Stimulated activated CD8-positive, alpha-beta memory T cell treated with anti-CD3 and anti-CD28 coated beads, Interleukin-12 subunit alpha, Interleukin-12 subunit beta, amount 100 ng/mL, for 4 hours (primary cell): ENCODE measurements at places on chromosomes 12 and 14.

GRCh38 chr14:104792945-104793702 is 2.4 kb downstream of the AKT1 start:
- DNase-seq: no peak

DNA sequence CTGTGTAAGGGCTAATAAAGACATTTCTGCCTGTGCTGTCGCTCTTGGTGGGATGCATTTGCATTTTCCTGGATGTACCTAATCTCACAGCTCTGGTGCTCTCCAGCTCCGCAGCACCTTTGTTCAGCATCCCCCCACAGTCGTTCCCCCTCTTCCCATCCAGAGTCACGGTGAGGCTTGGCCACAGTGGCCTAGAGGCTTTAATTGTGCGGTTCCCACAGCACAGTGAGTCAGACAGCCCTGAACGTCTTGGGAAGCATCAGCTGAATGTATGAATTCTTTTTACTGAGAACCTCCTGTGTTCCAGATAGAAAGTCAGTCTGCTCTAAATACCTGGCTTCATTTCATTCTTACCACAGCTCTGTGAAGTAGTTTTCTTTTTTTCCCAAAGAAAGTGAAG is 28.7 kb downstream of the MLXIP start:
- DNase-seq: no peak

- DNase-seq: no peak
Observed at GRCh38 chr14:67798731-67799130, 17.7 kb downstream of the ZFYVE26 start.

DNA sequence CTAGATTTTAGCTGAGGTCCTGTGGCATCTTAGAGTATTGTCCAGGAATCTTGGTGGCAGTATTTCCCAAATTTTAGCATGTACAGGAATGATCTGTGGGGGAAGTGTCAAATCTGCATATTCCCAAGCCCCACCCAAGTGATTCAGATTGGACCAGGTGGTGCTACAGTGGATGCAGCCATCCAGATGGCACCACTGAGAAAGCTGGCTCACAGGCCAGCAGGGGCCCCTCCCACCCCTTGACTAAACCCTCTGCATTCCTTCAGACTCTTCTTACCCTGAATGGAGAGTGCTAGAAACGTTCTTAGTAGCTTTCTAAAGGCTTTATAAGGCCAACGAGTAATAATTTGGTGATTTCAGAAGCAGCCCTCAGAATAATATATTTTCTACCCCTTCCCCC is 255.2 kb downstream of the NRXN3 start:
- DNase-seq: no peak

GRCh38 chr12:82996168-82996812 is 309.6 kb downstream of the TMTC2 start:
- no peak for DNase-seq

- DNase-seq: no peak
Observed at GRCh38 chr14:89827265-89827664, 127.3 kb downstream of the EFCAB11 start.

- DNase-seq: no peak
Observed at GRCh38 chr14:24699052-24699451, 65.1 kb upstream of the GZMB start.

GRCh38 chr14:103520657-103521437 is 1.8 kb downstream of the CKB start:
- peak; percentile 59 for DNase-seq

DNA sequence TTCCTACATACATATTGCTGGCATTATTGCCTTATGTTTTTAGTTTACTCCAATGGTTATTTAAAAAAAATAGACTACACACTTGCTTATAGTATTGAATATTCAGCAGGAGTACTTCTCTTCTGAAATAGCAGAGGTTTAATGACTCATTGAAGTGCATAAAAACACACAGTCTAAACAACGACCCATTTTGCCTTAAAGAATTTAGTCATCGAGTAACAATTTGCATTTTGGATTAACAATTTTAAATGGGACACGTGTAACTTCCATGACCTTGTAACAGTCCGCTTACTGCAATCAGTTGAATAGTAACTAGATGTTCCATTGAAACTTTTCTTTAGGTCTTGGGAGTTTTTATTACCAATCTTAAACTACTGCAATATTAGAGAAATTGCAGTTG is 9.0 kb downstream of the TRHDE start:
- no peak for DNase-seq

GRCh38 chr12:64452559-64453329 is 824 bp downstream of the TBK1 start:
- DNase-seq: no peak

DNA sequence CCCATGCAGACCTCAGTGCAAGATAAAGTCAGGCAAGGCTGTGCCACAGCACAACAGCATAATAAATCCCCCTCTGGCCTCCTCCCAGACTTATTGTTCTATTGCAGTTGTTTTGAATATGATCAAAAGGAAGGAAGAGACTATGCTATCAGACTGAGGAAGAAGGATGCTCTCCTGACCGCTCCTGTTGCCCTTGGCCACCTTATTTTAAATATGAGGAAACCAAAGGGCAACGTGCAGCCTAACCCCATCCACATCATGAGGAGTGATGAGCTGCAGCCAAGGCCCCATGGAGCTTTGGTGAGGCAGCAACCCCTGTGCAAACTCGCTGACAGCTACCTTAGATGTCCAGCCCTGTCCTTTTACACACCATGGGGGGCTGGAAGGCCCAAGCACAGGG is 291.7 kb downstream of the ZFP36L1 start:
- no peak for DNase-seq

GRCh38 chr12:108608616-108609015 is 10.7 kb upstream of the TMEM119 start:
- DNase-seq: no peak

DNA sequence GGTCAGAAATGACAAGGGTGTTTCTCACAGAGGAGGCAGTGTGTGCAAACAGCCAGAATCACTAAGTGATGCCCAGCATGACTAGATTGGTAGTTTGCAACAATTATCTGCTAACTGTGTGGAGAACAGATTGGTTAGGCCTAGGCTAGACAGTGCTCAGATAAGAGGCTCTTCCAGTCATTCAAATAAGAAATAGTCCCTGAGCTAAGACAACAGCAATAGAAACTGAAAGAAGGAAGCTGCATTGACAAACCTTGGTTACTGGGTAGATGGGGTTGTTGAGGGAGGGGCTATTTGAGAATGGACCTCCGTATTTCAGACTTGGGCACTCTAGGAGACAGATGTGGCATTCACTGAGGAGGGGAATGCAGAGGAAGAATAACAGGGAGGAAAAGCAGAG is 255.0 kb upstream of the NPAS3 start:
- no peak for DNase-seq

DNA sequence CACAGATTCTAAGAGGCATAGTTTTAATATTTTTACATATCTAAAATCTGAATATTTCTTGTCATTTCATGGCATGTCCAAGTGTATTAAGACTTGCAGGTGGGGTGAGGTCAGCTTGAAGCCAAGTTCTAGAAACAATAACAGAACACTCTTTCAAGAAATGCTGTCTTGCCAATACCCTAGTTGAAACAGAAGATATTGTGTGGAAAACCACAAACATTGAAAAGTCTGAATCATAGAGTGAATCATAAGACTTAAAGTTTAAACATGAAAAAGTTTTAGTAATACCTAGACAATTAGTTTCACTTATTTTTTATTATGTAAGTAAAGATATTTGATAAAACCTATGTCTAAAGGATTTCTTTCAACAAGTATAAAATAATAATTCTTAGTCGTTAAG is 191.5 kb upstream of the CAND1 start:
- no peak for DNase-seq

- DNase-seq: no peak
Observed at GRCh38 chr12:96892104-96892503, 15.0 kb upstream of the NEDD1 start.

DNA sequence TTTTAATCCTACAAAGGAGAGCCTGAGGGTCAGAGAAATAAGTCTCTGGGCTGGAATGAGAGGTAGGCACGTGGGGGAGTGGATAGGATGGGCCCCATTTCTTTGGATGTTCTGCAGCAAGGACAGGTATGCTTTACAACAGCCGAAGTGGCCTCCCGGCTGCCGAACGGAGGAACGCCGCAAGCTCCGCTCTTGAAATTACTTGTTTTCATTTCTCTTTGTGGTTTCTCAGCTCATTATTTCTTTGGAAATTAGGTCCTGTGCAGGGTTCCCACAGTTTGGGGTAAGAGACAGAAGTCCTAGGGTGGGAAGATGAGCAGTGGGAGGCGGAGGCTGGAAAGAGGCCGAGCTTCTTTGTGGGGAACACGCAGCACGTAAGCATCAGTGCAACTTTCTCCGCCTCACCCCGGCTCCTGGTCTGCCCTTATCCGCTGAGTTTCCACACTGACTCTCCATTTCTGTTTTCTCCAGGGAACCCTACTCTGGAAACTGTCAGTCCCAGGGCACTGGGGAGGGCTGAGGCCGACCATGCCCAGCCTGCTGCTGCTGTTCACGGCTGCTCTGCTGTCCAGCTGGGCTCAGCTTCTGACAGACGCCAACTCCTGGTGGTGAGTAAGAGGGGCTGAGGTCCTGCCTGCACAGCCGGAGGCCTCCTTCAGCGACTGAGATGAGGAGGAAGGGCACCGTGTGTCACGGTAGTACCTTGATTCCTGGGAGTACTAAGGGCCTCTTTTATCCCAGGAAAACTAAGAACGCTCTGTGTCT is 2.0 kb downstream of the WNT5B start:
- no peak for DNase-seq

DNA sequence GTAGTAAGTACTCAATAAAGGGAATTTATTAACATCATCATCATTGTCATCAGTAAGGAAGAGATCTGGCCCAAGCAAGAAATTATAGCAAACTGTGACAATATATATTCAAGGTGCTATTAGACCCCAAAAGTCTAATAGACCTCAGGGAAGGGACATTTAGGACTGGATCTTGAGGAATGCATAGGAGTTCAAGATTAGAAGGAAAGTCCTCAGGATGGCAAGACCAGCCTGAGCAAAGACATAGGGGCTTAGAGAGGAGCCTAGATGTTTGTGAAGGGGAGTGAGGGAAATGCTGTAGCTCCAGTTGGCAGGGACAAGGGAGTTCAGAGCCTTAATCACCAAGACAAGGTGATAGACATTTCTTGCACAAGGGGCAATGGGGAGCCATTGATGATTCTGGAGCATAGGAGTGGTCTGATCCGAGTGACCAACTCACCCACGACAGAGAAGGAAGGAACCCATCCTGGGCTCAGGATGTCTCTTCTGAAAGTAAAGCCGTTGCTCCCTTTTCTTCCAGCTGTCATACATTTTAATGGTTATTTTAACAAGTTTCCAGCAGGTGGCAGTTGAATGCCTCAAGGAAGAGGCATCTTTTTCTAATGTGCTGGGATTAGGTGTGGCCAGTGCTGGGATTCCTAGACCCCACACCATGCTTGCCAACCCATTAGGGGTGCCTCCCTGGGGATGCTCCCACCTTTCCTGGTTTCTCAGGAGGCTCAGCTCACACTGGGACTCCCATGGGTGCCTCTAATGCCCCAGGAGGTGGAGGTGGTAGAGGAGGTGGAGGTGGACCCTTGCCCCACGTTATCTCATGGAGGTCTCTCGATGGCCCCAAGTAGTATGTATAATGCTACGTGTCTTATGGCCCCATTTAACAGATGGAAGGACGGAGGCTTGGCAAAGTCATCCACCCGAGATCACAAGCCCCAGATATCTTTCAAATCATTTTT is 37.8 kb downstream of the PHETA1 start:
- no peak for DNase-seq

GRCh38 chr14:105077649-105077995 is 12.4 kb upstream of the GPR132 start:
- DNase-seq: no peak

- DNase-seq: no peak
Observed at GRCh38 chr14:61031026-61031425, 50.0 kb downstream of the SLC38A6 start.

- DNase-seq: no peak
Observed at GRCh38 chr12:111578971-111579340, 20.2 kb downstream of the ATXN2 start.

GRCh38 chr14:99055019-99055418 is 217.0 kb downstream of the BCL11B start:
- no peak for DNase-seq

DNA sequence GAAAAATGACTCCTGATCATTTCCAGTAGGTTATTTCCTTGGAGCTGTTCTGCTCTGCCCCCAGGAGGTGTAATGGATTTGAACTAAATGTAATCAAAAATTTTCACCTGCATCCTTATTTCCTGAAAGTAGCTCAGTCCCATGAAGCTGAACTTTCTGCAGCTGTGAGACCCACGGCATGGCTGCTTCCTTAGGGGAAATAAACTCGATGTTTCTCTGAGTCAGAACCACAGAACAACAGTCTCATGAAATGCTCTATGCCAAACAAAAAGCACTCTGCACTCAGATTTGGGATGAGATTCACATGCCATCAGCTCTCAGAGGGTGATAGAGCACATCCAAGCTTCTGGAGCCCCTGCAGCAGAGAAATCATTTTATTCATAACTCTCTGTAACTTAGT is 224.1 kb upstream of the PLEKHG7 start:
- DNase-seq: no peak

DNA sequence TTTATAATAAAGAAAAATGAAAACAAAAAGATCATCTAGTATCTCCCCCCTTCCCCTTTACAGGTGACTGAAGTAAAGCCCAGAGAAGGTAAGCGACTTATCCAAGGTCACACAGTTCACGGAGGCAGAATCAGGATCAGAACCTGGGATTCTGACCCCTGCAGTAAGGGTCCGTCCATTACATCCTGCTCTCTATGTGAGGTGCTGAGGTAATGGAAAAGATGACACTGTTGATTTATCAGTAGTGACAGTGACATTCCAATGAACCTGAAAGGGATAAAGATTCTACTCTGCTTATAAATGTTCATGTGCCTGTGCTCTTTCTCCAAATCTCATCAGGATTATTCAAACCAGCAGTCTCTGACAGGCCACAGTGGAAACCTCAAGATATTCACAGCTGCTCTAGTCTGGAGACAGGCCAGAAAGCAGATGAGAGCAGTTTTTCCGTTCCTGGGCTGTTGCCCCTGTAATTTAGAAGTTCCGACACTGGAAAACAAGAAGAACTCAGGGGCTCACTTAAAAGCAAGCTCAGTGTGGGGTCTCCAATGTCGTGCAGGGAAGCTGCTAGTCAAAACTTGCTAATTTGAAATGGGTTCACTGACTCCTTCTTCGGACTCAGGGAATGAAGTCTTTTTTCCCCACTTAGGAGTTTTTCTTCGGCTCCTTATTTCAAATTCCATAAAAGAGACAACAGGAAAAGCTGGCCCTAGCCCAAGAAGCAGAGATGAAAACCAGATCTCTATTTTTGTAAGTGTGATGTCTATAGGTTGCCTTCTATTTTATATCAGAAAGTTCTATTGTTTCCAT is 131.8 kb upstream of the EEA1 start:
- no peak for DNase-seq

GRCh38 chr14:22549981-22550673 is 38.9 kb downstream of the DAD1 start:
- no peak for DNase-seq

- DNase-seq: no peak
Observed at GRCh38 chr14:63174760-63175191, 29.5 kb upstream of the RHOJ start.

GRCh38 chr14:94971750-94972149 is 185.6 kb downstream of the DICER1 start:
- no peak for DNase-seq

GRCh38 chr12:6084261-6084968 is 40.1 kb downstream of the VWF start:
- no peak for DNase-seq

GRCh38 chr12:38823738-38824137 is 81.7 kb downstream of the CPNE8 start:
- DNase-seq: no peak
